ENCODE measurements at places on chromosomes 6 and 20.
A peak's percentile ranks its signal among the peaks of the same experiment; 100 is the strongest.

DNA sequence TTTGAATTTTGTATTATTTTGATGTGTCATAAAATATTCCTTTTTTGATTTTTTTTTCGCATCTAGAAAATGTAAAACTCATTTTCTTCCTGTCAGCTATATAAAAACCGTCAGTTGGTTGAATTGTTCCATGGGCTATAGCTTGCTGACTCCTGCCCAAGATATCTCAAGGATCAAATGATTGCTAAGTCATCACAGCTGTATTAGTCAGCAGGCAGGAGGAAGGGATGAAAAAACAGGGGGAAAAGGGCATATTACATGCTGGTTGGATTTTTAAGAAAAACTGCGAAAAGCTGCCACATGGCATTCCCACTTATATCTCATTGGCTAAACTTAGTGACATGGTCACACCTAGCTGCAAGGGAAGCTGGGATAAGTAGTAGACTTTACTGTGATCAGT is 569.9 kb downstream of the BCKDHB start:
- DNase-seq: peak; percentile 18

DNA sequence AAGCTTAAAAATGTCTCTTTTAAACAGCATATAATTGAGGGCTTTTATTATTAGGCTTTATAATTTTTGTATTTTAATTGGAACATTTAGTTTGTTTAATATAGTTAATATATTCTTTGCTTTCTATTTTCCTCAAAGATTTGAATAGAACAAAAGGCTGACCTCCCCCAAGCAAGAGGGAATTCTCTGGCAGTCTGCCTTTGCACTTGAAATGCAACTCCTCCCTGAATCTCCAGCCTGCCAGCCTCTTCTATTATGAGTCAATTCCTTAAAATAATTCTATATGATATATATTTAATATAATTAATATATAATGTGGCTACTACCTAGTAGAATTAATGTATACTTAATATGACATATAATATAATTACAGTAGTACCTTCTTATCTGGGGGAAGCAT is 69.2 kb downstream of the PTPRA start:
- DNase-seq: no peak

DNA sequence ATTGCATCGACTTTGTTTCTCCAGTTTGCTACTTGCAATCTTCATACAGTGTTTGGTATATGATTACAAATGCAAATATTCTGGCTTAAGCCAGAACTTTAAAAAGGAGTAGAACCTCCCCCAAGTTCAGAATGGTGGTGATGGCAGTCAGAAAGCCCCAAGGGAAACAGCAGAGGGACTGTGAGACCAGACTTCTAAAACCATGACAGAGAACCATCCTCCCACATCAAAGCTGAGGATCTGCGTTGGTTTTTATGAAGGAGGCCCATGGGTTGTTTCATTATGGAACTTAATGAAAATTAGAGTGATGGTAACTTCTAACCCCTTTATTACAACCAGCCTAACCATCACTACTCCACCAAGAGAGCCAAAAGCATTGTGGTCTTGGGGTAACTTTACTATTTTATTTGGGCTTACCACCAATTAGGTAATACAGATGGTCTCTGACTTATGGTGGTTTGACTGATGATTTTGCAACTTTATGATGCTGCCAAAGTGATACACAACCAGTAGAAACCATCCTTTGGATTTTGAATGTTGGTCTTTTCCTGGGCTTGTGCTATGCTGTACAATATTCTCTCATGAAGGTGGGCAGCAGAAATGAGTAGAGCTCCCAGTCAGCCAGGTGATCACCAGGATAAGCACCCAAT is 10.9 kb upstream of the MRS2 start:
- DNase-seq: no peak

DNA sequence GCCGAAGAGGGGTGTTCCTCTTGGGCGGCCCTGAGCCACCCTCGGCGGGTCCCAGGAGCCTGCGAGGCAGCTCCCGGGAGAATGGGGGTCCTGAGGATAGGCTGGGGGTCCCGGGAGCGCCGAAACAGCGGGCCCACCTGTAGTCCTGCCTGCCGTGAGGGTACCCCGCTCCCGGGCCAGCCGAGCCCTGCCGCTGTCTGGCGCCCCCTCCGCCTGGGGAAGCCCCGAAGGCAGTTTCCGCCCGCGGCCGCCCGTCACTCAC is 280 bp downstream of the SPATA2 start:
- DNase-seq: no peak

- no peak for DNase-seq
Observed at GRCh38 chr6:26170181-26170580, 83.0 kb downstream of the HFE start.

DNA sequence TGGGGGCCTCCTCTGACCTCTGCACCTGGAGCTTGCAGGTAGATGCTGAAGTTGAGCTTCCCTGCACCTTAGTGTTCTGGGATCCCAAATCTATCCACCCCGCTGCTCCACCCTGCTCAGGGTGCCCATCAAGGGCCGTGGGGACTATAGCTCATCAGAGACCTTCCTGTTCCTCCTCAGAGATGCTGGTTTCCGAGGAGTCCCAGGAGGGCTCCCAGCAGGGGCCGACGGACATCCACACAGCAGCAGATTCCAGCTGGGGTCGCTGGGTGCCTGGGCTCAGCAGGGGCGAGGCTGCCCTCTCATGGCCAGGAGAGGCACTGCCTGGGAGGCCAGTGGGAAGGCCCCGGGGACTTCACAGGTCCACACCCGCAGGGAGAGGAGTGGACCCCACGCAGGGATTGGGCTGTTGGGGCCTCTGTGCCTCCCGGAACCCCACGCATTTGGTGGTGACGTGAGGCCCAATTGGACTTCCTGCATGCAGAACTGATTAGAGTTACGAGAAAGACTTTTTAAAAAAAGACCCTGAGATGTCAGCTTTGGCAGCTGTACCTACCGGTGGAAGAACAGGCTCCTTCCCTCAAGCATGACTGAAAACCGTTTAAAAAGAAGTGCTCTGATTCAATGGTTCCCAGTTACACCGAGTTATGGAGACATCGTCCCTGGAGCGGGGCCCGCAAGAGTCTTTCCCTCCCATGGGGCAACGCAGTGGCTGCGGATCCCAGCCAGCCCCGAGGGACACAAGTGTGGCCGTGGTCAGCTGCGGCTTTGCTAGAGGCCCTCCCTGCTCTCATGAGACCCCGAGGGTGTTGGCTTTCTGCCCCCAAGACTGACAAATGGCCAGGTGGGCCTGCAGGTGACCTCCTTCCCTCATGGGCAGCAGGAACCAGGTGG is 25.3 kb upstream of the SLCO4A1 start:
- peak; percentile 31 for DNase-seq

GRCh38 chr20:39654171-39654570 is 692.0 kb downstream of the DHX35 start:
- no peak for DNase-seq
